ENCODE measurements at places on chromosomes 2 and 18. TPM values are rescaled to one million over a fixed set of nuclear protein-coding genes. Genes with fewer than 3 reads are reported as not detected.

The NEU4 gene
- not detected for total RNA-seq

The CCDC68 gene
- 0.79 TPM for total RNA-seq

The UGT1A10 gene
- not detected for total RNA-seq

The LYPD6 gene
- total RNA-seq = 0.56 TPM

All from airway epithelial cell (primary cell).